ENCODE measurements at places on chromosomes 3 and 15. TPM values are rescaled to one million over a fixed set of nuclear protein-coding genes. Genes with fewer than 3 reads are reported as not detected.

GPR171 gene
- not detected for total RNA-seq

DNA sequence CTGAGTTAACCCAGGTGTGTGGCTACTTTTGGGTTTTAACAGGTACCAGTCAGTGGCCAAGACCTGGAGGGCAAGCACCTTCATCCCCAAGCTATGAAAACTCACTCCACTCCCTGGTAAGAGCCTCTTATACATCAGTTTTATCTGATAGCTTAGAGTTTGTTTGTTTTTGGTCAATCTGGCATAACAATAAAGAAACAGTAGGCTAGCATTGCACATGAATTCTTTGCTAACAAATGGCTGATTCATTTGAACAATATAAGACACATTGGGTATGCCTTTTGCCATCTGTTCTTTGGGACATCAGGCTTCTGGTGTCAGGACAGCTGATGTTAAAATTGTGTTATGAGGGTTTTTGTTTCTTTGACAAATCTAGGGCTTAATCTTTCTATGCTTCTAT lies 125.0 kb upstream of the CGNL1 start:
- no peak for DNase-seq

GRCh38 chr3:33057320-33058298 lies 39.3 kb downstream of the GLB1 start:
- no peak for DNase-seq

GRCh38 chr3:7800006-7800780 lies 701.4 kb upstream of the LMCD1 start:
- DNase-seq: peak; percentile 29

- DNase-seq: no peak
Observed at GRCh38 chr3:99094606-99095005, 193.1 kb upstream of the DCBLD2 start.
